Gastrocnemius medialis (tissue), 4 donors: ENCODE measurements at places on chromosomes 3 and 15. TPM values are rescaled to one million over a fixed set of nuclear protein-coding genes. Genes with fewer than 3 reads are reported as not detected.

The CMTM6 gene
- total RNA-seq, result 3.7 TPM

The SQOR gene
- 140 TPM for total RNA-seq

The WNT5A gene
- total RNA-seq, result 2.9 TPM

The LOXL1 gene
- 6.4 TPM for total RNA-seq

The ROPN1 gene
- total RNA-seq, result not detected

The CCR2 gene
- total RNA-seq, result 0.15 TPM

The RARB gene
- 1.5 TPM for total RNA-seq

The SH3GL3 gene
- not detected for total RNA-seq

The CYP1A1 gene
- total RNA-seq, result 3.0 TPM

The DCP1A gene
- total RNA-seq, result 13.4 TPM

The CTXN2 gene
- not detected for total RNA-seq

The CDC25A gene
- total RNA-seq, result not detected

The CPNE4 gene
- not detected for total RNA-seq

The SLCO3A1 gene
- total RNA-seq, result 3.6 TPM

The TNFSF10 gene
- 32.8 TPM for total RNA-seq

The ITPKA gene
- 4.6 TPM for total RNA-seq

The RPUSD2 gene
- 6.1 TPM for total RNA-seq

The SPATA12 gene
- total RNA-seq, result not detected

The SKOR1 gene
- total RNA-seq, result 0.36 TPM

The PLAAT1 gene
- 19.0 TPM for total RNA-seq

The SCG3 gene
- not detected for total RNA-seq

The C3orf22 gene
- total RNA-seq, result not detected

The CDHR4 gene
- total RNA-seq, result not detected

The PLSCR2 gene
- not detected for total RNA-seq

The SAXO2 gene
- not detected for total RNA-seq

The ANKRD34C gene
- total RNA-seq, result not detected

The DNAJA4 gene
- total RNA-seq, result 34.8 TPM

The LTF gene
- 1.5 TPM for total RNA-seq

The CCDC54 gene
- total RNA-seq, result not detected

The TEX55 gene
- not detected for total RNA-seq

The TAGLN3 gene
- total RNA-seq, result not detected

The C3orf20 gene
- total RNA-seq, result not detected

The GPR62 gene
- 0.18 TPM for total RNA-seq

The IGDCC3 gene
- not detected for total RNA-seq

The ITGA11 gene
- total RNA-seq, result 12.0 TPM

The PFKFB4 gene
- total RNA-seq, result 2.2 TPM

The RAMAC gene
- 21.4 TPM for total RNA-seq

The GRIP2 gene
- total RNA-seq, result 12.6 TPM

The SPESP1 gene
- total RNA-seq, result 1.5 TPM
